ENCODE measurements at places on chromosomes 12 and 14.

DNA sequence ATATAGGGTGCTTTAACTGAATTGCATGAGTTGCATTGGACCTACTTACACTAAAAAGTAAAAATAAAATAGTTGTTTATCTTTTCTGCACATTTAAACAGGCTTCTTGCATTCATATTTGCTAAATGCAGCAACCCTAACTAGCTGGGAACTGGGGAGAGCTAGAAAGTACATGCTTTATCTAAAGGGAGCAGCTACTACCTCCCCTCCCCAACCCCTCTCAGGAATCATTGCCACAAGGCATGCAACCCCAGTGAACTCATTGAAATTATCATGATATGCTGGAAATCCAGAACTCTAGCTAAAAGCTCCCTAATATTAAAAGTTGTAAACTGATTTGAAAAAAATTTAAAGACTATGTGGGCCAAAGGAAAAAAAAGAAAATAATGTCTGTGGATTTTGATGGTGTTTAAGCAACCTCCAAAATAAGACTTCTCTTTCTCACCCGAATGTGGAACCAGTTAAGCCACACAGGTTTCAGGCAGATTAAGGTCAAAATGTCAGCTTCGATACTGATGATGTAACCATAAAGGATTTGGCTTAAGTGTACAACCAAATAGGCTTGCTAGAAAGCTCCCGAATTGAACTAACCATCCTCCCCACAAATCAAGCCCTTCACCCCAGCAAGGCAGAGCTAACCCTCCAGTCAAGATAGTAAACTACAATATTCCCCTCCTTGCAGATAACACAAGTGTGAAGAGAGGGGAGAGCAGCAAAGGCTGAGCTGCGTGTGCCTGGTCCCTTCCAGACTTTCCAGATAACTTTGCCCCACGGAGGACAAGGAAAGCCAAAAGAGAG lies 13.8 kb upstream of the POC1B start:
- no peak for DNase-seq

DNA sequence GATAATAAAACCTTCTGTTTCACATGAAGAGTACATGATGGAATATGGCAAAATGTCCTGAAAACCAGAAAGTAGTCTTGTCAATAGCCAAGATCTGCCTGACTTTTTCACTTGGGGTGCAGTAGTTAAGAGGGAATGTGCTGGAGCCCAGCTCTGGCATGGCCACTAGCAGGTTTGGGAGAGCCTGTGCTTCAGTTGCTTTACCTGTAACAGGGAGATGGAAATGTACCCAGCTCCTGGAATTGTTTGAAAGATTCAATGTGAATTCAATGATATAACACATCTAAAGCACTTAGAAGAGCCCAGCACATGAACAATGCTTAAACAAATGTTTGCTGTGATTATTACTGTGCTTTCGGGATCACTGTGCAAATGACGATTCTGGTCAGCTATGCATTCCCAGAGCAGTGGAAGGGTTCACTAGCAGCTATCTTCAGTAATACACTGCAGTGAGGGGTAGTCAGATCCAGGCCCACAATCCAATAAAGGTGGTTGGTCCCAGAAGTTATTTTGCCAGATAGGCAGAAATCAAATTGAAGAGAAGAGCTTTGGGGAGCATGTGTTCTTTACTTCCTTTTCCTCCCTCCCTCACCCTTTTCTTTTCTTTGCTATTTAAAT lies 224.9 kb downstream of the APAF1 start:
- DNase-seq, result no peak

DNA sequence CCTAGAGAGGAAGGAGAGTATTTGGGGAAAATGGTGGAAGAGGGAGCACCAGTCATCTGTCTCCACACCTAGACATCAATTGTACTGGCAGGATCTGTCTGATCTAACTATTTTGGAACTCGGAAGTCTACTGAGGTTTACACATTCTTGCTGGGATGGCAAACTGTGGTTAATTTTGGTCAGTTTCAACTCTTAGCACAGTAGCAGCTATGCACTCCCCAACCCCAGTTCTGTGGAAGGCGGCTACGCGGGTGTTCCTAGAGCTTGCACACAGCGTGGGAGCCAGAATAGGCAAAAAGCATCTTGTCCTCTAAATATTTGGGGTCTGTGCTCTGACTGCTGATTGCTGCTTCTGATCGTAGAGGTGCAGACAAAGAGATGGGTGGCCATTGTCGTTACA lies 33.8 kb downstream of the TECPR2 start:
- no peak for DNase-seq

GRCh38 chr12:22539055-22539454 lies 5.3 kb downstream of the C2CD5 start:
- DNase-seq, result no peak
